ENCODE measurements at places on chromosomes 11 and 22.

DNA sequence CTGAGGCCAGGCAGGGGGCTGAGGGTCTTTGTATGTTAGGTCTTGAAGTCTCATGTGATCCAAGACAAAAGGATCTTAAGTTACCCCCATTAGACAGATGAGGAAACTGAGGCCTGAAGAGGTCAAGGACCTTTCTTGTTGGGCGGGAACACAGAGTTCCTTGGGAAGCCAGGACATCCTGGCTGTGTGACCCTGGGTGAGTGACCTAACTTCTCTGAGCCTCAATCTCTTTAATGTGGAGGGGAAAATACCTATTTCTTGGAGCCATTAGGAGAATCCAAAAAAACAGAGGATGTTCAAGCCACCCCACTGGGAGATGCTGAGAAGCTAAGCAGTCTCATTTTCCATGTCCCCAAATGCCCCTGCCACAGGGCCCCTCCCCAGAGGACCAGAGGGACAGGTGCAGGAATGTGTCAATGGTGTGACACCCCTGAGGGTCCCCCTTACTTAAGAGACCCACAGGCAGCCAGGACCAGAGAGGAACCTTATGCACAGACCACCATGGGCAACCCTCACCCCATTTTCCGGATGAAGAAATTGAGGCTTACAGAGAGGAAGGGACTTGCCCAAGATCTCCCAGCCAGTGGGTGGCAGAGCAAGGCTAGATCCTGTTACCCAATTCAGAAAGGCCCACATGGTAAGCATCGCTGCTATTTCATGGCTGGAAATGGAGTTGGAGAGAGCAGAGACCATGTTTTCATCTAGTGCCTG is 8.0 kb downstream of the RAC2 start:
- no peak for DNase-seq

DNA sequence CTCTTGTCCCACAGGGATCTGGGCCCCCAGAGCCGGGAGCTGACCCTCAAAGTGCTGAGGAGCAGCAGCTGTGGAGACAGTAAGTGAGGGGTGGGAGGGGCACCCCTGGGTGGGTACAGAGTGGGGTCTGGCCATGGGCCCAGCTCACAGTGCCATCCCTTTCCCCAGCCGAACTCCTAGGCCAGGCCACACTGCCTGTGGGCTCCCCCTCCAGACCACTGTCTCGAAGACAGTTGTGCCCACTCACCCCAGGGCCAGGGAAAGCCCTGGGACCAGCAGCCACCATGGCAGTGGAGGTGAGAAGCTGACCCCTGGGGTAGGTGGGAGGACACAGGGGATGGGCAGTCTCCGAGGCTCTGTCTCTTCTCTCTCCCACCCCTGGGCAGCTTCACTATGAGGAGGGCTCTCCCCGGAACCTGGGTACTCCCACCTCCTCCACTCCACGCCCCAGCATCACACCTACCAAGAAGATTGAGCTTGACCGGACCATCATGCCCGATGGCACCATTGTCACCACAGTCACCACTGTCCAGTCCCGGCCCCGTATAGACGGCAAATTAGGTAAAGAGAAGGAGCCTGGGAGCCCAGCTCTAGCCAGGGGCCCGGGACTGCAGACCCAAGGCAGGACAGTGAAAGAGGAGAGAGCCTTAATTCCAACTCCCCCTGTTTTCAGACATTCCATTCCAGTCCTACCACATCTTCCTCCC is 5.3 kb downstream of the C2CD2L start:
- DNase-seq = no peak

DNA sequence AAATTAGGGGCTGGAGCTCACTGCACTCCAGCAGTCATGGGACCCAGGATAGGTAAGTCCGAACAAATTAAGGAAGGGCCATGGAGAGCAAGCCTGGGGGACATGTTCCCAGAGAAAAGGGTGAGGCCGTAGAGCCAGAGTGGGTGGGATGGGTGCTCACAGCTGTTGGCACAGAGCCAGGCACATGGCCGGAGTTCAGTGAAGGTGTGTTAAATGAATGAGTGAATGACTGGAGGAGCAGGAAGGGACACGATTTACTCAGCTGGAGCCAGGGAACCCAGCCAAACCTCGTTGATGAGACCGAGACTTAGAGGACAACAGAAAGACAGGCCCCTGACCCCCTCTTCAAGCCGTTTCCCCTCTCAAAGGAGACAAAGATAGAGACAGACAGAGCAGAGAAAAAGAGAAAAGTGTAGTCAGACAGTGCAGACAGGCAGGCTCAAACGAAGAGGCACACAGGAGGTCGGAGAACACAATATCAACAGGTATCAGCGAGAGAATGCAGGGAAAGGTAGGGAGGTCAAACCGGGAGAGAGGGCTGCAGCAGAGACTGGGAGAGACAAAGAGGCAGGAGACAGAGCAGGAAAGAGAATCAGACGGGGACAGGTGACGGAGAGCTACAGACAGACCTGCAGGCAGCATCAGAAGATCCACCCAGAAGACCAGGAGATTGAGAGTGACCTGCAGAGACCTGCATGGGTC is 590 bp downstream of the SLCO2B1 start:
- DNase-seq = no peak

DNA sequence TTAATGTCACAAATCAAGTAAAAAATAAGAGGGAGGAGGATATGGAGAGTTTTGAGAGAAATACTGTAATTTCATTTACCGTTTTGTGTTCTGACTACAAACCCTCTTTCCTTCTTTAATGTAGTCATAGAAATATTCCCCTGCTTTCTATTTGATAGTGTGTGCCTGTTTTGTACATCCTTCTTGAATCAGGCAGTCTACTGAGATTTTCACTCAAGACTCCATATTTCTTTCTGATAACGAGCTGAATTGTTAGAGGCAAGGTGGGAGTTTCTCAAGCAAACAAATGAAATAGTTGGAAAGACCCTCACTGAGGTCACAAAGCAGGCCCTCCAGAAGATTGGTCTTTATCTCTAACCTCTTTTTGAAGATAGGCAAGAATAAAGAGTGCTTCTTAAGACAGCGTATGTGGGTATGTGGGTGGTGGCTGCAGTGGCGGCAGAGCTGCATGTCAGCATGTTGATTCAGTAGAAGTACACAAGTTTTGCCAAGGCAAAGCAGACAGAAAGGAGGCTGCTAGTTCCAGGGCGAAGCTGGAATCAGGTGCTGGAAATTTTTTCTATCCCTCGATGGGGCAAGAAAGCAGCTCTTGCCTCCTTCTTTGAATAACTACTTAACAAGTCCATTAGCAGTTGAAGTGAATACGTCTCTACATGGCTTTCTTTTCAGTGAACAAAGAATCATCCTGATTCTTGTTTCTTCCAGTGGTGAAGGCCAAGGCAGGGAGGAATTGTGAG is 164.2 kb downstream of the FAM76B start:
- DNase-seq = no peak

GRCh38 chr11:111586388-111586831 is 15.8 kb upstream of the SIK2 start:
- peak; percentile 35 for DNase-seq

GRCh38 chr11:19512618-19513017 is 200.0 kb upstream of the NAV2 start:
- no peak for DNase-seq

DNA sequence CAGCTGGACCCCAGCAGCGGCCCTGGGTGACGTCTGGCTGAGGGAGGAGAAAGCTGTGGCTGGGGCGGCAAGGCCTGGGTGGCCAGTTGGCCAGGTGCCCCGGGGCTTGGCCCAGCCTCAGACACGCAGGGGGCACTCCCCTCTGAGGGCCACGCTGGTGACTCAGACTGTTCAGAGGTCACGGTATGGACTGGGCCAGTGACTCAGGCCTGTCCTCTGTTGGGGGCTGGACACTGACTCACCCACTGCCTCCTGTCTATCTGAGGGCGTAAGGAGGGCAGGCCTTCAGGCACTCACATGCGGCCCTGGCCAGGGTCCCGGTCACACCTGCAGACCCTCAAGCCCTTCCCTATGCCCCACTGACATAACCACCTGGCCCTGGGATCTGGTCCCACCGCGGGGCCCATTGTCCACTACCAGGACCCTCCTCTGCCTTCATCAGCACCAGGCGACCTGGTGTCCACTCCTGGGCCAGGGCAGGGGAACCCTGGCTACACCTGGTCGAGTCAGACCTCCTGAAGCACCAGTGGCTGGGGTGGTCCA is 3.7 kb upstream of the MUC5AC start:
- DNase-seq = no peak

GRCh38 chr11:125923012-125923579 is 18.8 kb downstream of the DDX25 start:
- peak; percentile 39 for DNase-seq

GRCh38 chr22:22657712-22658111 is 13.3 kb downstream of the GGTLC2 start:
- DNase-seq = no peak

- DNase-seq = no peak
Observed at GRCh38 chr11:61536676-61537270, 28.2 kb downstream of the LRRC10B start.

DNA sequence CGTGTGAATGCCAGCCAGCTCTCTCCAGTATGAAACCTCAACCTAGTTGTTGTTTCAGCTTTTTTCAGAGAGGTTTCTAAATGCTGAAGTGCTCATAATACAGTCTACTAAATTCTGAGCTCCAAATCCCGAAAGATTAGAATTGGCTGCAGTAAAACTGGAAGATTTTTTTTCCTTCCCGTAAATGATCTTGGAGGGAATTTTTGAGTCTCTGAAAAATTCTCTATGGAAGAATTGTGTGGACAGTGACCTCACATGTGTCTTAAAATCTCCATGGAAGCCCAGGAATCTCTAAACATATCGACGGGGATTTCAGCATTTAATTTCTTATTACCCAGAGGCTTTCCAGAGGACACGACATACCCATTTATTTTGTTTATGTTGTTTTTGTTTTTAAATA is 1499.2 kb downstream of the LRRC4C start:
- no peak for DNase-seq

GRCh38 chr11:112511911-112512310 is 251.3 kb upstream of the PLET1 start:
- DNase-seq = no peak

- no peak for DNase-seq
Observed at GRCh38 chr22:20028855-20029549, 8.1 kb downstream of the TANGO2 start.

- DNase-seq = no peak
Observed at GRCh38 chr11:134200688-134201087, 23.1 kb downstream of the NCAPD3 start.

GRCh38 chr11:36081274-36081945 is 137.5 kb downstream of the LDLRAD3 start:
- DNase-seq = no peak

DNA sequence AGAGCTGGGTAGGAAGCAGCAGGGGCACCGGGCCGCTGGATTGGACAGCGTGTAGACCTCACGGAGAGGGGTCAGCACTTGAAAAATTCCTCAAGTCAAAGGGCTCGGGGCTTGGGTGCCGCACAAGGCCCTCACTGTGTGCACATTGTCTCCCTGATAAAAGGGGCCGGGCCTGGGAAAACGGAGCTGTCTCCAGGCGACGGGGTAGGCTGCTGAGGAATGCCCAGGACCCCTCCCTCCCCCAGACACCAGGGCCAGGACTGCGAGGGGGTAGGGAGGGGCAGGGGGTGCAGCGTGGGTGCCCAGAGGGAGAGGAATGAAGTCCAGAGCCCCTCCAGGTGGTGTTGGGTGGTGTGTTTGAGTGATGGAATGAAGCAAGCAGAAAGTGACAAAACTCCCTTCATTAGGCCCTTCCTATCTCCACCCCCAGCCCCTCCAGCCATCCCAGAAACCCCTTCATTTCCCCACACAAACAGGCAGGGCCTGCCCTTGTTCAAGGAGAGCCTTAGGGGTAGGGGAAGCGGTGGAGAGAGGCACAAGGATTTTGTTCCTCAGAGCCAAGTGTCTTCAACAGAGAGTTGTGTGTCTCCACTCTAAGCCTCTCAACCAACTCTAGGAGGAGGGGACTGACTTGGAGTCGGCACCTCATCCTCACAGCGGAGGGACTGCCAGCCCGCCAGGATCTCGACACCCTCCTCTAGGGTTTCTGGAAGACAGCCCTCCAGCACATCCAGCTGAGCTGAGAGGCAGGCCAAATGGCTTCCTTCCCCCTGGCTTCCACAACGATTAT is 63.9 kb downstream of the SYN3 start:
- DNase-seq = no peak

DNA sequence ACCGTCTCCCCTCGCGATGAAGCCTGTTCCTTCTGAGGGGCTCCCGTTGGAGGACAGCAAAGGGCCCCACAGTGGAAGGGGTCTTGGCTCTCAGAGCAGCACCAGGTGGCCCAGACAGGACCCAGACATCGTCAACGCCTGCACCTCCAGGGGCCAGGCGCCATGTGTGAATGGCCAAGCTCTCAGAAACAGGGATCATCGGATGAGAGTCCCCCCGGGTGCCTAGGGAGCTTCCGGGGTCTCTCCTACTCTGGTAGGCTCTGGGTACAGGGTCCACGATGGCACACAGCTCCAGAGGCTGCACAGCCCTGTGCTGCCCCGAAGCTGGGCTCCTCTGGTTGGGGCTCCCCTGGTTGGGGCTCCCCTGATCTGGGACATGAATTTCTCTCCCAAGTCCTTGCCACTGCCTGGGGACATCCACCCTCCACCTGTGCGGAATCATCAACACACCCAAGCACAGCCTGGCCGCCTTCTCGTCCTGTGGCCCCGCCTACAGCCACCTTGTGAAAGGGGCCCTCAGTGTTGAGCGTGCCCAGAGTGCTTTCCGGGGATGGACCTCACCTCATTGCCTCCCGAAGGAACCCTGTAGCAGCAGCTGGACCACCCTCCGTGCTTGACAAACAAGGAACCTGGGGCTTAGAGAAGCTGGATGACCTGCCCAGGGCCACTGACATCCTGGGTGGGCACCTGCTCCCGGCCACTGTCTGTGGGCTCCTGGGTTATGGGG is 929.0 kb downstream of the BRD1 start:
- no peak for DNase-seq

- no peak for DNase-seq
Observed at GRCh38 chr11:3627291-3627690, 14.5 kb downstream of the ART5 start.

GRCh38 chr11:107017433-107018218 is 650 bp downstream of the GUCY1A2 start:
- DNase-seq = no peak

DNA sequence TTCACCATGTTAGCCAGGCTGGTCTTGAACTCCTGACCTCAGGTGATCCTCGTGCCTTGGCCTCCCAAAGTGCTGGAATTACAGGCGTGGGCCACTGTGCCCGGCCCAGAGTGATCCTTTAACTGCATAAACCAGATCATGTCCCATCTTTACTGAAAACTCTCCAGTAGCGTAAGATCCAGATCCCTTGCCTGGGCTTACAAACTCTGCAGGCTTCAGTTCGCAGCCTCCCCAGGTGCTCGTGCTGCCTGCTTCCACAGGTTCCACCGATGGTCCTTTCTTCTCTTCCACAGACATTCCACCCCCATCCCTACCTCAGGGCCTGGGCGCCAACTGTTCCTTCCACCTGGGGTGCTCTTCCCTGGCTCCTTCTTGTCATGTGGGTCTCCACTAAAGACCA is 88.8 kb upstream of the SHANK2 start:
- no peak for DNase-seq

DNA sequence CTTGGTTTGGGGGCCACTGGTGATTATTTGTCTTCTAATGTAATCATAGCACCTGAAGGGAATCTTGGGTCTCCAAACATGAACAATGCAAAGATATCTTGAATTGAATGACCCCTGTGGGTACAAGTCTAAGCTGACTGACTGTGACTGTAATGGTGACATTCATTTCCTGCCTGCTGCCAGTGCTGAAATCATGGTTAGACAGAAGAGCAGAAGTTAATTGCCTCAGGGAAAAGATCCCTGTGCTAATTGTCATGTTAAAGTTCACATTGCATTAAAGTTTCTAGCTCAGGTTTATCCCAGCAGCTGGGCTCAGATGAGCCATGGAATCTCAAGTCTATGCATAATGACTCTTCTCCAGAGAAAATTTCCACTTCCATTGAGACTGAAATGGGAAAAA is 772.0 kb downstream of the ETS1 start:
- DNase-seq = no peak
